ENCODE measurements at places on chromosomes 3 and 15. TPM values are rescaled to one million over a fixed set of nuclear protein-coding genes. Genes with fewer than 3 reads are reported as not detected.
A peak's percentile ranks its signal among the peaks of the same experiment; 100 is the strongest.

Gene DLEC1
- not detected for total RNA-seq

Gene UPK1B
- total RNA-seq, result not detected

DNA sequence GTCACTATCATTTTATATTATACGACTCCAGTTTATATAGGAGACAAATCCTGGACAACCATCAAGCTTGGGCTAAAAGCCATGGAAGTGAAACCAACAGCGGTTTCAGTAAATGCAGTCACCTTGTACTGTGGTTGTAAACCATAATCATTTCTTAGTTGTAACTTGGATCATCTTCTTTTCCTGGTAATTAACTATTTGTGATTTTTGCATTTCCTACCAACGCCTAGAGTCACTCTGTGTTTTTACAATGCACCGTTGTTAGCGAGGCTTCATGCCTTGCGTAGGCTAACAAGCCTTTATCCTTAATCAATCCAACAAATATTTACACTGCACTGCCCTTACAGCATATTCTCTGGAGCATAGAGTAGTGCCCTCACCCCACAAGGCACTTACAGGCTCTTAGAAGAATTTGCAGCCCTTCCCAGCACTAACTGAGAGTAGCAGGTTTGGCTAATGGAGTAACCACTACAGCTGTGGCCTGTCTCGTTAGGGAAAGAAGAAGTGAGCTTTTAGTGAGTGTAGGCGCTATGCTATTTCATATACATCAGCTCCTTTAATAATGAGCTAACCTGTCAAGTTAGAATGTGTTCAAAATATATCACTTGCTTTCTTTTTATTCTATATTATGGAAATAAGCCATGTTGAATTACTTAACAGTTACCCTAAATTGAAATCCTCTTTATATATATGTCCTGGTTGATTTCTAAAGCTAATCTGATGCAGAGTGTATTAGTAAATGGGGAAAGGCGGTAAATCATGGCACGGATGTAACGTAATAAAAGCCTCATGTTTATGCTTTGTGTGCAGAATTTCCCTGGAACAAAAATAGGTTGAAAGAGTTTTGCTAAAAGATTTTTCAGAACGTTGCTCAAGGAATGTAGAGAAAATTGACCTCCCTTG lies 62.8 kb downstream of the ABHD2 start:
- no peak for DNase-seq

Gene FBXW12
- not detected for total RNA-seq

DNA sequence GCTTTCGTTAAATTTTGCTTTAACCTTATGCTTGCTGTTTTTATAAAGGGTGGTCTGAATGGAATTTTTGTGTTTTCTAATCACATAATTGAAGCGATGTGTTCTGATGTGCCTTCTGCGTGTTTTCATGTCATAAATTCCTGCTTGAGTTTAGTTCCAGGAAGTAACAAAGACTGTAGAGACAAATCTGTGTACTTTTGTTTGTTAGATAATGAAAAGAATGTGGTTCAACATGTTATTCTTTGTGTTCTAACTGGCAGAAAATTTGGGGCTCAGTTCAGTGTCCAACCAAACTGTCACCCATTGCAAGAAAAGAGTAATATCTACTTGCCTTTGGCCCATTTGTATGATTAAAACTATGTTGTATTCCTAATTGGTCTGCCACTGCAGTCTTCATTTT lies 324.0 kb downstream of the DIPK2A start:
- no peak for DNase-seq

GRCh38 chr3:146468234-146468633 lies 1.1 kb downstream of the PLSCR2 start:
- DNase-seq, result no peak

DNA sequence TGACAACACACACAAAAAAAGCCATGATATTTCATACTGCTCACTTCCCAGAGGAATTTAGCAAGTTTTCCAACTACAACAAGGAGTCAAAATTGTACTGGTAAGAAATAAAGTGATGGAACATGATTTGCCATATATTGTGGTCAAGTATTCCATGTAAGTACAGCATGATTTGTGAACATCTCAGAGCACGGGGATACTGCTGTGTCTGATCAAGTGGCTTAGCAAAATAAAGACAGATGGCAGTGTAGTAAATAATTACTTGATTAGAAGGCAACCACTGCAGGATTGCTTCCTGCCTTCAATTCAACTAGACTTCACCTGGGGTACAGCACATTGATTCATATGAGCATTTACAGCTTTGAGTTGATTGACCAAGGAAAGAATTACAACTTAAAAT lies 51.6 kb upstream of the DUT start:
- no peak for DNase-seq

DNA sequence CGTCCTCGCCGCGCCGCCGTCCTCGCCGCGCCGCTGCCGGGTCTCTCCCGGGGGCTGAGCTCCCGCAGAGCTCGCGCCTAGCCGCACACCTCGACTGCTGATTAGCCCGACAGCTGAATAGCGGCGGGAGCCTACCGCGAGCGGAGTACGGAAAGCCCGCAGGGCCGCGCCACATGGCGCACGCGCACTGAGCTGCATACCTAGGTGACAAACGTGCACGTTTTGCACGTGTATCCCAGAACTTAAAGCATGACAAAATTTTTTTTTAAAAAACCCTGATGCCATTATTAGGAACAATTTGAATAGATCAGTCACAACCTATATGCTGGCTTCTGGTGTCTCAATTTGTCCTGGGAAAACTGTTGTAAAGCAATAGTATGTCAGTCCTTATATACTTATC lies at the start of gene GOLGA8A:
Gene GOLGA8A (minus strand): TSS at position 122 of the 400 bp plus-strand sequence. CDS start 48,117 bp downstream, outside the sequence.
- peak; percentile 65 for DNase-seq

GRCh38 chr15:65204931-65205660 lies 6.2 kb downstream of the CILP start:
- no peak for DNase-seq

- DNase-seq, result no peak
These were observed 120.3 kb upstream of the SLC6A11 start for GRCh38 chr3:10695595-10696285.

DNA sequence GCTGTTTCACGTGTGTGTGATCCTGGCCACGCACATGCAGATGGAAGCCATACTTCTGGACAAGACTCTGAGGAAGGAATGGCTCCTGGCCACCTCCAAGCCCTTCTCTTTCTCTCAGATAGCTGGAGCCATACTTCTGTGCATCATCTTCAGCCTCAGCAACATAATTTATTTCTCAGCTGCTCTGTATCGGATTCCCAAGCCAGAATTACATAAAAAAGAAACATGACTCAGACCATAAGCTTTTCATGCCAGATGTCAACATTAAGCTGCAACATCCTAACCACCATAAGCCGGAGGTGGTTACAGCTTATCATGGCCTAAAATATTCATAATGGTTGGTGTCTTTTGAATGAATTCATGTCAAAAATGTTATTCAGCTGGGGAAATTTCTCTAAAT lies 10.6 kb upstream of the KIF23 start:
- DNase-seq, result no peak

DNA sequence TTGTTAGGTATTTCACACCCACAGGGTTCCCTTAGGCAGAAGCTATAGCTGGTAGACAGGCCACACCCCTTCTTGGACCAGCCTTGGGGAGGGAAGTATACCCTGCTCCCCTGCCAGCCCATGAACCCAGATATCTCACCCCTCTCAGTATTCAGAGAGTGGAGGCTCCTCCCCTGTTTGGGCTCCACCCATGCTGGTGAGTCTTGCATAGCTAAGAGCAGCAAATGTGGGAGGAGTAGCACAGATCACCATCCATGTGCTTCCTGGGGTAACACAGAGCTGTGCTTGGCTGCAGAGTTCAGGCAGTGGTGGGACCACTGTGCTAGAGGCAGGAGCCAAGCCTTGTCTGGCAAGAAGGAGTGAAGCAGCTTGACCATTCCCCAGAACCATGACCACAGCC lies 427.2 kb downstream of the ZIC1 start:
- no peak for DNase-seq

DNA sequence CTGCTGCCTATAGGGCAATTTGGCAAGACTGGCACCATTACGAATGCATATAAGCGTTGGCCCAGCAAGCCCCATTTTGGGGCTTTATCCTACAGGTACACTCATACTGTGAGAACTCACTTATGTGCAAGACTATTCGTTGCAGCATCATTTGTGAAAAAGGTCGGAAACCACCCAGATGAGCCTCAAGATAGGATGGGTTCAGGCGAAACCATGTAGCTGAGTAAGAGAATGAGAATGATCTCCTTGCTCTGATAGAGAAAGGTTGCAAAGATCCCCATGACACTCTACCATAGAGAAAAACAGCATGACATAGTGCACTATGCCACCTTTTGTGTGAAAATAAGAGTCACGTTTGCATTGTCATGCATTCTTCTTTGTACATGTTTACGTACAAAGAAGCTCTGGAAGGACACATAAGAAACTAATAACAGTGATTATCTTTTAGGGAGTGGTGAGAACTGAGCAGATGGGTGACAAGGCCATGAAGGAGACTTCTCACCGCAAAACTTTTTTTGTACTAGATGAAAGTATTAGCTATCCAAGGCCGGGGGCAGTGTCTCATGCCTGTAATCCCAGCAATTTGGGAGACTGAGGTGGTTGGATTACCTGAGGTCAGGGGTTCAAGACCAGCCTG lies 50.0 kb downstream of the RHCG start:
- DNase-seq, result no peak

Data from gastrocnemius medialis (tissue), 4 donors.